ENCODE measurements at places on chromosomes 7 and 10. TPM values are rescaled to one million over a fixed set of nuclear protein-coding genes. Genes with fewer than 3 reads are reported as not detected.

- no peak for DNase-seq
These were observed 90.9 kb downstream of the HIP1 start for GRCh38 chr7:75647709-75648438.

DNA sequence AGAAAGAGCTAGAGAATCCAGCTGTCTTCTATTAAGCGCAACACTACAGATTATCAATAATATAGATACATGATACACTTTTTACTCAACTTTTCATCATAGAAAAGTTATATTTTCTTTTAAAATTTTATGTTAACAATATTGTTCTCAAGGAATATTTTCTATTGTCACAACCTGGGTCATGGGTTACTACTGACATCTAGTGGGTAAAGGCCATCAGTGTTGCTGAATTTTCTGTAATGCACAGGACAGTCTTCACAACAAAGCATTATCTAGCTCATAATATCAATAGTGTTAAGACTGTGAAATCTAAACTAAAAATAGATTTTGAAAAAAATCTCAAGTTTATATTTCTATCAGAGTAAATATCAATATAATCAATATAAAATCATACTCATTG lies 209.8 kb downstream of the ZNF33B start:
- no peak for DNase-seq

GRCh38 chr7:32191305-32191704 lies 121.1 kb upstream of the PDE1C start:
- no peak for DNase-seq

TFPI2 gene
- total RNA-seq: 0.34 TPM

- DNase-seq: no peak
These were observed 112.6 kb upstream of the TBX20 start for GRCh38 chr7:35366167-35367155.

DNA sequence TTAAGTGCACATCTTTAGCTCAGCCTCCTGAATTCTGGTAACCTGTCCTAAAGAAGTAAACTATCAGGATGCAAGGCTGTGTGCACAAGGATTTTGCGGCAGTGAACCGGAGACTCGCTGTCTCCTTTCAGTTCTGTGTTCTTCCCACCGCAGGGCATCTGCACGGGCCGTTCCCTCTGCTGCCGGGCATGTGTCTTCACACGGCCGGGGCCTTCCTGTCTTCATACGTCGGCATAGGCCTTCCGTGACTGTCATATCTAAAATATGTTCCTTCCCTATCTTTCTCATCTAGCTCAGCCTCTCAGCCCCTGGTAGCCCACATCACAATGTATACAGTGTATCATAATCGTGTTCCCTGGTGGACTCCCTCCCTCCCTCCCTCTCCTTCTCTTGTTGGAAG lies 16.4 kb downstream of the PALD1 start:
- DNase-seq: peak; percentile 16

DNA sequence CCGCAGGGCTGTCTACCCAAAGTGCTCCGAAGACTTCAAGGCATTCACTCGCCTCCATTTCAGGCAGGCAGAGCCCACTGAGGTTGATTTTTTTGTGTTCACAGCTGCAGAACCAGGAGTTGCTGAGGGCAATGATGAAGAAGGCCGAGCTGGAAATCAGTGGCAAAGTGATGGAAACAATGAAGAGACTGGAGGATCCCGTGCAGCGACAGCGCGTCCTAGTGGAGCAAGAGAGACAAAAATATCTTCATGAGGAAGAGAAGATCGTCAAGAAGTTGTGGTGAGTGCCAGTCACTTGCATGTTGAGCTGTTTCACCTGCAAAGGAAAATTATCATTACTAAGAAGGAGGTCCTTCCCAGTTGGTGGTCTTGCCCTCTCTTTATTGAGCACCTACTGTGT lies 210.5 kb downstream of the ARHGAP21 start:
- DNase-seq: no peak

MNX1 gene
- 0.17 TPM for total RNA-seq

GRCh38 chr7:18786196-18786727 lies 290.7 kb downstream of the HDAC9 start:
- no peak for DNase-seq

LGI1 gene
- total RNA-seq: not detected

DNA sequence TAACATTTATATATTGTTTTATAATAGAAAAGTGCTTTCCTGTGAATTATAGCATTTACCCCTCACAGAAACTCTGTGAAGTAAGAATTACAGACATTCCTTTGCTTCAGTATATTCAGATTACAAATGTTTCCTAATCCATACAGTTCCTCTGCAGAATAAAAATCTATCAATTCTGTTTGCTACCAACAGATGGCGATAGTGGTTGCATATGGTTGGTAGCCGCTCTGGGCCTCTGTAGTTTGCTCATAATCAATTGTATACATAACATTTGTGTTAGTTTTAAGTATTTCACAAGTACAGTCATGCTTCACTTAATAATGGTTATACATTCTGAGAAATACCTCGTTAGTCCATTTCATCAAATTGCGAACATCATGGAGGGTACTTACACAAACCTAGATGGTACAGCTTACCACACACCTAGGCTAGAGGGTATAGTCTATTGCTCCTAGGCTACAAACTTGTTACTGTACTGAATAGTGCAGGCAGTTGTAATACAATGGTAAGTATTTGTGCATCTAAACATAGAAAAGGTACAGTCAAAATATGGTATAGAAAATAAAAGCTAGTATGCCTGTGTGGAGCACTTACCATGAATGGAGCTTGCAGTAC lies 94.4 kb upstream of the STEAP4 start:
- no peak for DNase-seq

DNA2 gene
- total RNA-seq: 40.3 TPM

ITIH5 gene
- not detected for total RNA-seq

DNA sequence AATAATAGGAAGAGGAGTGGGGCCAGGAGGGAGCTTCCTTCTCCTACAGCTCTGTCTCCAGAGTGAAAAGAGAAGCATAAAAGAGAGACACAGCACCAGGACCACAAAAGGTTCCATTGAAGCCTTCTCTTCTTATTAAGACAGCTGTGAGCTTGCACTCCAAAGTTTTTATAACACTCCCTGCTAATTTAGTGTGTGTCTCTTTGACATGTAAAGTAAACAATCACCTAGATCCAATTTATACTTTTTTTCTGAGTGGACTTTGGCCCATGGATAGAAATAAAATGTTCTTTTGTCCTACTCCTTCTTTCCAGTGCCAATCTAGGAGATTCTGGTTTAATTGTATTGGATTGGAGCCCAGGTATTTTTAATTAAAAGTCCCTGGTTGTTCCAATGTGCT lies at the start of gene CYP2C8:
Gene CYP2C8, minus strand, starts transcription at position 212 of the 400 bp plus-strand sequence. Its CDS starts 95 bp downstream, at position 117.
- no peak for DNase-seq

DNA sequence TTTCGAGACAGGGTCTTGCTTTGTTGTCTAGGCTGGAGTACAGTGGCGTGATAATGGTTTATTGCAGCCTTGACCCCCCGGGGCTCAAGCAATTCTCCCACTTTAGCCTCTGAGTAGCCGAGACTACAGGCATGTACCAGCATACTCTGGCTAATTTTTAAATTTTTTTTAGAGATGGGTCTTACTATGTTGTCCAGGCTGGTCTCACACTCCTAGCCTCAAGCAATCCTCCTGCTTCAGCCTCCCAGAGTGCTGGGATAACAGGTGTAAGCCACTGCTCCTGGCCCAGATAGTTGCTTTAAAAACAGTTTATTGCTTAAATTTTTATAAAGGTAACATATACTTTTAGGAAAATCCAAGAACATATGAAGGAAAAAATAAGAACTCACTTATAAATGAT lies 26.3 kb downstream of the NEURL1 start:
- no peak for DNase-seq

DNA sequence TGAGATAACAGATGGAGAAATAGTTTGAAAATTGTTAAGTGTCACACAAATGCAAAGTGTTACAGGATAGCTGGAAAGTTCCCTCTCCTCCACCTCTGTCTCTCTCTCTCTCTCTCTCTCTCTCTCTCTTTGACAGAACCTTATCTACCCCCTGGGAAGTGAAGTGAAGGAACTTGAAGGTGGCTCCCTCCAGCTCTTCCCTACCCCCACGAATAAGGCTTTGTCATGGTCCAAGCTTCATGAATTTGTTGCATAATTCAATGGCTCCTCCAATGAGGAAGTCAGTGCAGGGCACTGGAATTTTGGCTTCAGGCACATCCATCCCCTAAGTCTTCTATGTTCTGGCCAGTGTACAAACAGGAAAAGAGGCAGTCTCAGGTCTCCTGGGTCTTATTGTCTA lies 66.4 kb downstream of the CDHR3 start:
- no peak for DNase-seq

DNA sequence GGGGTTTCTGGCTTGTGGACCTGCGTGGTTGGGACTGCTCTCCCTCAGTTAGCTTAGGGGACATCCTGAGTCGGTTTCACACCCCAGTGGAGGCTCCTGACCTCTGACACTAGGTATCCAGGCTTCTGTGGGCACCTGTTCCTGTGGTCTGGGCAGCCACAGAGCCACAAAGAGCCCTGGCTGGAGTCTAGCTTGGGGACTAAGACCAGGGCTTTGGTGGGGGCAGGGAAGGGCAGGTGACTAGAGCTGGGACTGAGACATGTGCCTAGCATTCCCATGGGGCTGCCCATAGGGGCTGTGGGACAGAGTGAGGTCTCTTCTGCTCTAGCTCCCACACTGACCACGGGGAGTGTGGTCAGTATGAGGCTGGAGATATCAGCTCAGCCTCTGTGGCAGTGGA lies 4.0 kb upstream of the TMEM270 start:
- DNase-seq: no peak

DNA sequence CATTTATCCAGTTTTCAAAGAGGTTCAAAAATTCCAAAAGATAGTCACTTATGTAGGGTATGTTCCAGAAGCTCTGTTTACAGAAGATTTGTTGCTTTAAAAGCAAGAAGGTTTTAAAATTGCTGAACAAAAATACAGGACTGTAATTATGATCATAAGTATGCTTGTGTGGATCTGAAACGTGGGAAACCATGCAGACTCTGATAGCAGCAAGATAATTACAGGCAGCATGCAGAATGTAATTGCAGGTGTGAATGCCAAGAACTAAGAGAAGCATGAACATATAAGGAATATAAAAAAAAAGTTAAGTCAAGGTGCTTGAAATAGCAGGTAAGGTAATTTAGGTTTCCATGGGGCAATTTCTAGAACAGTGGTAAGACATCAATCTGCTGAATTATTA lies 405.7 kb downstream of the ARL4A start:
- no peak for DNase-seq

GRCh38 chr10:110547139-110547761 lies 20.2 kb upstream of the SMC3 start:
- DNase-seq: no peak

- peak; percentile 4 for DNase-seq
These were observed at the start of gene ZNF804B for GRCh38 chr7:88759230-88760135. ZNF804B (plus strand) TSS chr7:88759700; CDS start chr7:88759977, 277 bp downstream.

WDFY4 gene
- 0.58 TPM for total RNA-seq

GRCh38 chr10:122352817-122353525 lies 21.5 kb upstream of the PLEKHA1 start:
- no peak for DNase-seq

DNA sequence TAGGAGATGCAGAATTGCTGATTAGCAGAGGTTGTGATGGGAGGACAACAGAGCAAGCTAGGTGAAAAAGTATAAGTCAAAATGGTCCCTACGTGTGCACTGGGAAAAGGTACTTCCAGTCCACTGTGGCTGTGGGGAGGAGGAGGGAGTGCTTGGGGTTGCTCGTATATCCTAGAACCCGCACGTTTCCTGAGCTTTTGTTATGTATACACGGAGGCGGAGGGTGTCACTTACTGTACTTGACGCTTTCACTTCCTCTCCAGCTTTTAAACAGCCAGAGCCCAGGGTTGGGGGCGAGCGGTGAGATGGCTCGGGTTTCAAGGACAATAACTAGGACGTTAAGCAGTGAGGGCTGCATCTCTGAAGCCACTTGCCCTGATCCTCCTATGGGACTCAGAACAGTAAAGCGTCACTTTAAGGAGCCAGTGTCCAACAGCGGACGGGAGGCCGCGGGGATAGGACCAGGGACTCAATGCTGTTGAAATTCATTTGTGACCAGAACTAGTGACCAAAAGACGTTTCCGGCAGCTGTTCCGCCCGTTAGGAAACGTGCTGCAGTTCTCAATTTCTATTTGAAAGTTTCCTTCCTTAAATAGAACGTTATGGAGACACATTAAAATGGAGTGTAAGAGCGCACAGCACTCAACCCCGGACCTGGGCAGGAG lies 985 bp upstream of the ETV1 start:
- no peak for DNase-seq
